ENCODE measurements at places on chromosomes 2 and 18.

- no peak for DNase-seq
These were observed 24.2 kb upstream of the SERPINE2 start for GRCh38 chr2:224063298-224063648.

GRCh38 chr2:46066116-46066515 lies 231.1 kb upstream of the EPAS1 start:
- DNase-seq, result no peak

DNA sequence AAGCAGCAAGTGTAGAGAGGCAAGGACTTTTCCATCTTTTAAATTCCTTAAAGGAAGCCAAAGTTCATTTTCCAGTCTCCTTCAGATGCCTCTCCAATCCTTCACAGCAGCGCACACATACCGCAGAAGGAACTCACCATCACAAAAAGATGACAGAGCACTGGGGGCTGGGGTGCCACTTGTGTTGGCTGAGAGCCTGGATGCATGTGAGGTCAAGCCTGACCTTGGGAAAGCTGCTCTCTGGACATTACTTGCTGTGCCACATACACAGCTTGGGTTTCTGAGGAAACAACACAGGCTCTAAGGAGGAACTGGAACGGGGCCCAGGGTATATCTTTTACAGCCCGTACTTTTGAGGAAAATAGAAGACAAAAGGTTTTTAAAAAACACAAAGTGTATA lies 364.3 kb upstream of the MEX3C start:
- DNase-seq, result no peak

DNA sequence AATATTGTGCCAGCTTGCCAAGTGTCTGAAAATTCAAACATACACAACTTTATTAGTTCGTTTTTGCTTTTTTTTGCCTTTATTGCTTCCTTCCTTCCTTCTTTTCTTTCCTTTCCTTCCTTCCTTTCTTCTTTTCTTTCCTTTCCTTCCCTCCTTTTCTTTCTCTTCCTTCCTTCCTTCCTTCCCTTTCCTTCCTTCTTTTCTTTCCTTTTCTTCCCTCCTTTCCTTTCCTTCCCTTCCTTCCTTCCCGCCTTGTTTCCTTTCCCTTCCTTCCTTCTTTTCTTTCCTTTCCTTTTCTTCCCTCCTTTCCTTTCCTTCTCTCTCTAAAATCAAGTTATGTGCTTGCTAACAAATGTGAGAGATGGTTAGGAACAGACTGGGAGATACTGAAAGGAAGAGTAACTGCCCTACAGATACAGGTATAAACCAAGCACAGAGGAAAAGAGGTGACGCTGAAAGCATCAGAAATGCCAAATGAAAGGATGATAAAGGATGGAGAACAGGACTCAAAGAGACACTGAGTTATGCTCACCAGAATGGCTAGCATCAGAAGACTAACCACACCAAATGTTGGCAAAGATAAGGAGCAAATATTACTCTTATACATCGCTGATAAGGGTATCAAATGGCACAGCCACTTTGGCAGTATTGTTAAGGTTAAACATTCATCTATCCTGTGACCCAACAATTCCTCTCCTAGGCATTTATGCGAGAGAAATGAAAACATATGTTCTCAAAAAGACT lies 151.6 kb downstream of the MREG start:
- no peak for DNase-seq

DNA sequence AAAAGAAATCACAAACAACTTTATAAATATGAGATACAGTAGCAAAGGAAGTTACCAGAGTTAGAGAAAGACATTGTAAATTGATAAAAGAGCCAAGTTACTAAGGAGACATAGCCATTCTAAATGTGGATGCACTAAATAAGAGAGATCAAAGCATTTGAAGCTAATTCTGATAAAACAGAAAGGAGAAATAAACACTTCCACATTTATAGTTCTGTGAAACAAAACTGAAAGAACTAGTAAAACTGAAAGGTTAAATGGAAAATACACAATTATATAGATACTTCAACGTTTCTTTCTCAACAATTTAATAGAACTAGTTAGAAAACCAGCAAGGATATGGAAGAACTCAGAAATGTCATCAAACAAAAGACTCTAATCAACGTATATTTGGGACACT lies 309.0 kb upstream of the CDH2 start:
- DNase-seq, result no peak

GRCh38 chr2:75065402-75066008 lies 107.1 kb downstream of the POLE4 start:
- DNase-seq, result no peak

- no peak for DNase-seq
These were observed 623.5 kb upstream of the DDX18 start for GRCh38 chr2:117190856-117191559.

GRCh38 chr2:197515315-197515738 lies 539 bp upstream of the MOB4 start:
- no peak for DNase-seq

GRCh38 chr2:61841286-61841685 lies 12.6 kb downstream of the FAM161A start:
- no peak for DNase-seq

DNA sequence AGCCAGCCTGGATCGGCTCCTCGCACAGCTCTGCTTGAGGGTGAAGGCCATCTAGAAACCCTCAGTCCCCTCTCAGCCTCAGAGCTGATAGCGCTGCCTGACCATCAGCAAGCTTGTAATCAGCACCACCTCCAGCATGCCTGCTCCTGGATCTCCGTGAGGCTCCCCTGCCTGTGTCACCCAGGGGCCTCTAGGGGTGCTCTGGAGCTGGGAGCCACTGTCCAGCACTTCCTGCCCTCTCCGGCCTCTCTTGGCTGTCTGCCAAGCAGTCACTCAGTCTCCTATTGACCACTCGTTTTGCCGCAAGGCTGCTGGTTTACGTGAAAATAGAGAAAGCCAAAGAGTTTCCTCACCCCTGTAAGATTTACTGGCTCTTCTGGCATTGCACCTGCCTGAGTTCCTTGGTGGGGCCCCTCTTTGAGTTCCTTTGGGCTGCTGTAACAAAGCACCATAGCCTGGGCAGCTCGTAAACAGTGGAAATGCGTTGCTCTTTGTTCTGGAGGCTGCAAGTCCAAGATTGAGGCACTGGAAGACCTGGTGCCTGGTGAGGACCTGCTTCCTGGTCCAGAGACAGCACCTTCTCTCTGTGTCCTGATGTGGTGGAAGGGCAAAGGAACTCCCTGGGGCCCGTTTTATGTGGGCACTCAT lies 17.9 kb downstream of the CAPN10 start:
- DNase-seq, result no peak

- no peak for DNase-seq
These were observed 983 bp downstream of the MTX2 start for GRCh38 chr2:176270100-176270750.

GRCh38 chr2:31013301-31013700 lies 124.9 kb downstream of the GALNT14 start:
- DNase-seq, result no peak

DNA sequence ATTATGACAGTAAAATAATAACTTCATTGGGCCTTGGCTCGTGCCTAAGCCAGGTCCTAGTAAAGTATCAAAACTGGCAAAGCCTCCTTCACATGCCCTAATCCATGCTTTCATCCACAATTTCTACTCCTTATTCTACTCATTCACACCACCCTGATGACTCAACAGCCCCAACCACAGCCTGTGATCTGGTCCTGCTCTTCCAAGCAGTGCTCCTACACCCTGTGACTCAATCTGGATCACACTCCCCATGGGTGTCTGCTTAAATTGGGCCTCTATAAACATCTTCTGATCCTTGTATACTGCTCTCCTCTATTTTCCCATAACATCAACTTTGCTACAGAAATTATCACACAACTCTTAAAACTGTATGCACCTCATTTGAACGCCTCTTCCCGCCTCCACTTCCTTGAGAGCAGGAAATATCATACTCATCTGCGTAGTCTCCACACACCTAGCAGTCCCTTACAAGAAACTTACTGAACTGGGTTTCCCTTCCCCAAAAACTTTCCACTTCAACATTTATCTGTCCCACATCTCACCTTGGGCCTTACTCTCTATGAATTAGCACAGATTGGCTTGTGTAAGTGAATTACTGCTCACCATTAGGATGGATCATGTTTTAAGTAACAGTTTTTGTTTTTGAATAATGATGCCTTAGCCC lies 15.9 kb downstream of the GTF3C3 start:
- no peak for DNase-seq

- DNase-seq, result no peak
These were observed 21.9 kb upstream of the MTERF4 start for GRCh38 chr2:241123816-241124536.

DNA sequence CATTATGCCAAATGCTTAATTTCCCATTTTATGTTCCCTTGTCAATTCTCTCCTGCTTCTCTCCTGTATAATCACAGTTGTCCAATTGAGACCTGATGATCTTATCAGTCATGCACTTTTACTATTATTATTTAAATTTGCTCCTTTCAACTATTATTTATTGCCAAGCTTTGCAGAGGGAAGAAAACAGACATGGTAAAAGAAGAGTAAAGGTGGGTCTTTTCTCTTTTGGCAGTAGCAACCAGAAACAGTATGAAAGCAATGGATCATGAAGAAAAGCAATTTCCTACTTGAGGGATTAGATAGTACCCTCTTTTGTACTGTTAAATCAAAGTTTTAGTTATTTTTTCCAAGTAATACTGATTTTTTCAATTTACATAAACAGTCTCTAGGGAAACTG lies 667.4 kb downstream of the NRXN1 start:
- no peak for DNase-seq

GRCh38 chr2:203629699-203630098 lies 76.7 kb upstream of the CD28 start:
- no peak for DNase-seq

- no peak for DNase-seq
These were observed 479.7 kb downstream of the PARD3B start for GRCh38 chr2:205024822-205025518.

DNA sequence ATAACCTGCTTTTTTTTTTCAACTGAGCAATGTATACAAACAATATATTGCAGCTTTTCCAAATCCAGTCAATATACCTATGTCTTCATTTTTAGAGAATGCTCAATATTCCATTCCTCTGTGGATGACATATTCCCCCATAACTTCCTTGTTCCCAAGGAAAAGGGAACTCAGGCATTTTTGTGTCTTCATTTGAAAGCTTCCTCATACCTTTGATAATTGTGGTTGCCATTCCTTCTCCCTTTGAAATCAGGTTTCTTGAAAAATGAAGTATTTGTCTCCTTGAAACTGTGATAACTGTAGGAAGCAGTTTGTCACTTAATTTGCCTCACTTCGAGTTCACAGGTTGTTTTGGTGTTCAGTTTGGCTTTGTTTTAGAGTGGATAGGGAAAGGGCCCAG lies 13.5 kb downstream of the ELAC1 start:
- no peak for DNase-seq

DNA sequence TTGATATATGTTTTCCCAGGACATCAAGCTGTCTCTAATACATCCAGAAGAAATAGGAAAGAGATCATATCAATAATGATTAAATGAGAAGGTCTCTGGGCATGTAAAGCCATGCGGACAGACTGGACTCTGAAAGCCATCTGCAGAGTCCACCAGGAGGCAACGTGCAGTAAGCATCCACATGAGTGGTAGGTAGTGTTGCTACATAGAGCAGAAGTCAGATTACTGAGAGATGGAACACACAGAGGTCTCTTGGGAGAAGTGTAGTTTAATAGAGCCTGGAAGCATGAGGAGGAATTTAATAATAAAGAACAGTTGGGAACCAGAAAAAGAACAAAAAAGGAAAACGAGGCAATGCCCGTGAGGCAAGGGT lies 758.1 kb upstream of the DDX18 start:
- no peak for DNase-seq

GRCh38 chr2:100630473-100630977 lies 67.7 kb downstream of the PDCL3 start:
- no peak for DNase-seq

GRCh38 chr2:235520787-235521186 lies 26.9 kb downstream of the AGAP1 start:
- no peak for DNase-seq

GRCh38 chr2:167599219-167599618 lies 648.2 kb downstream of the STK39 start:
- no peak for DNase-seq

DNA sequence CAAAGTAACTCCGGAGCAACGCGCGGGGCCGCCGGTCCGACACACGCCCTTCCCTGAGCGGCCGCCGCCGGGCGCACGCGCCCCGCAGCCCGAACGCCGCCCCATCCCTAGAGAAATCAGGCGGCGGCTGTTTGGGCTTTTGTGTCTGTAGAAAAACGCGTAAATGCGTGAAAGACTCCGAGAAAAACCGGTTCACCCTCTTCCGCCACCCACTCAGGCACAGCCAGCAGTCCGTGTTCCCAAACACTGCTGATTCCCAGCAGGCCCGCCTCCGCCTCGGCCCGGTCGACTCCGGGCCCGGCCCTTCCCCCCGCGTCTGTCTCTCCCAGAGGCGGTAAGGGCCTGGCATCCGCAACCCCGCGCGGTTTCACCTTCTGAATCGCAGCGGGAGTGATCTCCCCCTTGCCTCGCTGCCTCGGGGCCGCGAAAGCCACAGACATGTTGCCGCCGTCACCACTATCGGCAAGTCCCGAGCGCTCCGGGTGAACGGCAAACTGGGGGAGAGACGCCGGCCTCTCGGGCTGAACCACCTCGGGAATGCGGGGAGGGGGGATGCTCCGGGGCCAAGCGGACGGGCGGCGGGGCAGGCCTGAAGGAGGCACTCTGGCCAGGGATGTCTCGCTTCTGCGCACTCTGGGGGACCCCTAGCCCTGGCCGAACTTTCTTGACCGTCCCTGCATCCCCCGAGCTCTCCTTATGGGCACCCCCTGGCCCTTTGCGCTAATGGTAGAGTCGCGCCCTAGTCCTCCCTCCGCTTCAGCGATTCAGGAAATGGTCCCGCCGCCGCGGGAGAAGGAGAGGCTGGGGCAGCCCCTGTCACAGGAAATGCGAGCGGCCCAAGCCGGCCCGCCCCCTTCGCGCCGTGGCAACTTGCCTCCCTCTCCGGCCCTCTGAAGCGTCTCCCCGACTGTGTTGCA lies at the start of gene SS18:
Gene SS18, minus strand, starts transcription at position 484 of the 917 bp plus-strand sequence. Its CDS starts 44 bp downstream, at position 440.
- DNase-seq, result peak; percentile 73

DNA sequence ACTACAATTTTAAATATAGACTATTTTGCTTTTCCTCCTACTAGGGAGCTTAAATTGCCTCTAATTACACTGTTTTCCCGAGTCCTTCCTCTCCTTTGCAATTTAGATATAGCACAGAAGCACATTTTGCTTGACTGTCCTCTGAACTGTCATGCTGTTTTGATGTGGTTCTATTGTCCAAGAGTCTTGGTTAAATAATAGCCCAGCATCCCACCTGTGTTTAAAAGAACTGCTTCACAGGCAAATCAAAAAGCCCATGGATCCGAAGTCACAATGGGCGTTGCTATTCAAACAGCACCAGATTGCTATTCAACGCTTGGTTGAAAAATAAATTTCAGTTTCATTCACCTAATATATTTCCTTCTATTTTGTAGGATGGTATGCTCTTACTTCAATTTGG lies 22.3 kb upstream of the ACTR3 start:
- no peak for DNase-seq

GRCh38 chr2:55771612-55772011 lies 78.0 kb upstream of the PNPT1 start:
- no peak for DNase-seq

Data from stimulated activated CD8-positive, alpha-beta memory T cell treated with anti-CD3 and anti-CD28 coated beads, Interleukin-15, amount 100 ng/mL, for 24 hours (primary cell).